ENCODE measurements at places on chromosomes 6 and 20.
A peak's percentile ranks its signal among the peaks of the same experiment; 100 is the strongest.

DNA sequence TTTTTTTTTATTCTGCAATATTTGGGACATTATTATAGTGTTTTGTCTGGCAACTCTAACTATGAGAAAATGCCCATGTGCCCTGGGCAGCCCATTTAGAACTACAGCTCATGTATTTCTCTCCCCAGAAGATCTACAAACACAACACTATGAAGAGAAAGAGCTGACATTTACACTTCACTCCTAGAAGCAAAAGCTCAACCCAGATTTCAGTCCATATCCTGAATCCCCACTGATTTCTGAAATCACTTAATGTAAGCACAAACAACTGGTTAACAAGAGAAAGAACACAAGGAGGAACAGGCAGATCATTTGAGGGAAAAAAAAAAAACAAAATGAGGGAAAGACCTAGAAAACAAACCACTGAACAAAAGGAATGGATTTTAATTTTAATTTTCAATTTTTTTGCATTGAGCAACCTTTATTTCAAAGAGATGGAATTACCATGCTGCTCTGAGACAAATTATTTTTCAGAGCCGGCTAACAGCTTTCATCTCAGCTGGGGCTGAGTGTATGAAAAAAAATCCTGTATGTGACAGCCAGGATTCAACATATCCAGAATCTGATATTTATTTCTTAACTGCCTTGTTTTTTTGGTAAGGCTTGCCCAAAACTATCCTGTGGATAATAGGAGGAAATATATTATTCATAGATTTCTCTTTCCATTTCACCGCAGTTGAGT lies 32.5 kb downstream of the KIAA0319 start:
- DNase-seq = no peak

GRCh38 chr6:41748542-41748941 lies 1.3 kb upstream of the PGC start:
- DNase-seq = no peak

GRCh38 chr6:67748521-67748920 lies 886.6 kb upstream of the ADGRB3 start:
- no peak for DNase-seq

GRCh38 chr6:92763274-92763584 lies 656.1 kb downstream of the EPHA7 start:
- DNase-seq = no peak

DNA sequence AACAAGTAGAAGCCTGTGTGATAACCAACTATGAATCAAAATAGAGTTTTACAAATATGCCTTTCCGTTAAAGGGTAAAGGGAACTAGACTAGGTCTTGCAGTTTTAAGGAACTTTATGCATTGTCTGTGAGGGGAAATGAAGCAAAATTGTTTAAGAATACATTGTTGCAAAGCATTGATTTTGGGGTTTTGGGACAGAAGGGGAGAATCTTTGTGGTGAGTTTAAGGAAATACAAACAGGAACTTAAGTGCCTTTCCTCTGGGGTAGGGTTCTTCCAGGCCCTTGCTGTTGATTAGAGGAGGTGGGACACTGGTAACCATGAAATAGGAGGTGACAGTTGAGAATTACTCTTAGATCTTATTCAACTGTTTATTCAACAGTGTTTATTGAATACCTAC lies 4.7 kb downstream of the MAPK14 start:
- DNase-seq = no peak

DNA sequence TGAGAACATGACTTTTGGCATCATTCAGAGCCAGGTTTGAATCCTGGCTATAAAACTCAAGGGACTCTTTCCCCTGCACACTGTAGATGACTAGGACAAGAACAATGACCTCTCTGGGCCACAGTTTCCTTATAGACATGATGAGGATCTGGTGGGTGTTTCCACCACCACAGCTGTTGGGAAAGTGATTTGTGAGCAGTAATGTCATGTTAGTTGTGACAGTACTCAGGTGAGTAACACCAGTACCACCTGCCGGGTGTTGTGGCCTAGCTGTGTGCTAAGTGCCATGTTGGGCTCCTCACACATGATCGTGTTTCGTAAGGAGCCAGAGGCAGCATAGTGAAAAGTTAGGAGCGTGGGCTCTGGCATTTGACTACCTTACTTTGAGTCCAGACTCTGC lies 24.1 kb downstream of the HM13 start:
- no peak for DNase-seq

DNA sequence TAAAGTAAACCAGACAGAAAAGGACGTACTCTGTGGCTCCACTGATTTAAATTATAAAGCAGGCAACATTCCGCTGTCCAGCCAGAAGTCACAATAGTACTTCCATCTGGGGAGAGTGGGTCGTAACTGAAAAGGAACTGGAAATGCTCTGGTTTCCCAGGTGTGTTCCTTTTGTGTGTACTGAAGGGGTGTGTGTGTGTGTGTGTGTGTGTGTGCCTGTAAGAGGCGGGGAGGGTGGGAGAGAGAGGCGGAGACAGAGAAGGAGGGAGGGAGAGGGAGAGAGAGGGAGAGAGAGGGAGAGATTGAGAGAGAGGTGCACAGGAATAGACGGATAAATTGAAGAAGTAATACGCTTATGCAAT lies 178.4 kb upstream of the ZNF184 start:
- no peak for DNase-seq

GRCh38 chr6:44967481-44967880 lies 360.6 kb upstream of the RUNX2 start:
- DNase-seq = no peak

DNA sequence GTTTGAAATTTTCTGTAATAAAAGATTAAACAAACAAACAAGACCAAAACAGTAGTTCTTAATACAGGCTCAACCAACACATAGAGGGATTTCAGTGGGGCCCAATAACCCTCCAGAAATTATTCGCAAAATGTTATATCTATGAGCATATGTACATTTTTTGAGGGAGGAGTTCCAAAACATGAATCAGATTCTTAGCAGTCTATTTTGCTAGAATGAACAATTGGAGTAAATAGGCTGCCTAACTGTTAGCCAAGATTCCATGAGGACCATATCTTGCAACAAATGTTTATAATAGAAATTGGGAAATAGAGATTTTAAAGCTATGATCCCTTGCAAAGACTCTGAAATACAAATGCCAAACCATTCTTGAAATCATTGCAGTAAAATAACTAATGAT lies 186.3 kb downstream of the AKAP7 start:
- DNase-seq = no peak

GRCh38 chr6:140027219-140027618 lies 652.8 kb upstream of the CITED2 start:
- DNase-seq = no peak

DNA sequence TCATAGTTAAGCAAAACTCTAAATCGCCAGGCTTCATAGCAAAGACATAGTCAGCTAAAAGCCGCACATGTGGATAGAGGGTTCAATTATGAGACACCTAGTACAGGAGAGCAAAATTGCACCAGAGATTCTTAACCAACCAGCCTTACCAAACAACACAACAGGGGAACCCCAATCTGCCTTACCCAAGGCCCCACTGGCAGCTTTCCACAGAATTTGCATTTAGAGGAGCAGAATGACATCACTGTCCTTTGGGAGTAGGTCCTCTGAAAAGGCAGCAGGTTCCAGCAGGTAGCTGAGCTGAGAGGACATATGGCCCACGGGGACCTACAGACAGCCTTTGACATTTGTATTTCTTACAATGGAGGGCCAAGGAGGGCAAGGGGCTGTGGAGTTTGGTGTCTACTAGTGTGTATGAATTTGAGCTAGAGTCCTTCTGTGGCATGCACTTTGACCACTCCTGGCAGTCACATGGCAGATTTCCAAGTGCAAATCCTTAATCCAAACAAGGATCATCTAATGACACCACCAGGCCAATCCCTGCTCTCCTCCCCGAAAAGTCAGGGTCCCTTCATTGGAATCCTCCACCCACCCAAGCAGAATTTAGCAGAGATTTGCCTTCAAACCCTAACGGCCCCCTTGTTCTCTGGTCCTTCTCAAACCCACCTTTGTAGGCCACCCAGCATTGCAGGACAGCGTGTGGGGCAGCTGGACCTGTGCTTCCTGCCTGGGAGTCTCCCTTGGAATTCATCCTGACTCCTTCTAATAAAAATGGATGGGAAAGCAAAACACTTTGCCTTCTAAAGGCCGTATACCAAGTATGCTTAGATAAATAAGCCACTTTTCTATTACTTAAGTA lies 171.2 kb upstream of the SUPT3H start:
- no peak for DNase-seq

GRCh38 chr6:1825277-1825676 lies 215.6 kb downstream of the FOXC1 start:
- no peak for DNase-seq

DNA sequence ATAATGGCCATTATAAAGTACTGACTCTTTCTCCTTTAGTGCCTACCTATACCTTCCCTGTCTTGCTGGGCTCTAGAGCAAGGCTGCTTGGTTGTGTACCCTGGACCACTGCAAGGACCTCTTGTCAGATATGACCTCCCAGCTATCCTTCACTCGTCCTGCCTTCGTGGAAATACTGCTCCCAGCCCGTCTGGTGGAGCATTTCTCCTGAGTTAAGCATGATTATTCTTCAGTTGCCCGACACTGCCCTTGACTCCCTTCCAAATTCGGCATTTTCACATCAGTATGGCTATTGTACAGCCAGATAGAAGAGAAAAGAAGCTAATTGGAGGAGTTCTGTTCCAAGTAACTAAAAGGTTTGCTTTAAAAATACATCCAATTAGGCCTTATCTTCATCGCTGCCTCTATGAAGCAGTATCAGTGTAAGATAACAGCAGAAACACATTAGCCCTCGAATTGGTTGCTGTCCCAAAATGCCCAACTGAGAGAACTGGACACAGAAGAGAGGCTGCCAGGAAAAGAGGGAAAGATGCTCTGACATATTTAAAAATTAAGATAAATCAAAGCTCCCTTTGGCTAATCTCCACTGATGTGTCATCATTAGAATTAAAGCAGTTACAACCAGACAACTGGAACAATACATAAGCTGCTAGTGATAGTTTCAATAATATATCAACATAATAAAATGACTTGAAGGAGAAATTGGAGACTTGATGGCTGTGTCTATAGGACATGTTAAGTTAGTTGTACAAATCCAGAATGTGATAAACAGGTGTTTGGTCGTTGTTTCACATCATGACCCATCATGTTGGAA lies 54.4 kb downstream of the OPRM1 start:
- no peak for DNase-seq

DNA sequence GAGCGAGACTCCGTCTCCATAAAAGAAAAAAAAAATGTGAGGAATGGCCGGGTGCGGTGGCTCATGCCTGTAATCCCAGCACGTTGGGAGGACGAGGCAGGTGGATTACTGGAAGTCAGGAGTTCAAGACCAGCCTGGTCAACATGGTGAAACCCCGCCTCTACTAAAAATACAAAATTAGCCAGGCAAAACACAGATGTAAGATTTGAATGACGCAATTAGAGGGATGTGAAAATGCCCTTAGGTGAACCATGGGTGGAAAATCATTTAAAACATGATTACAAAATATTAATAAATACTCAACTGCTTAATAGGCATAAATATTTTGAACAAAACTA lies 20.9 kb downstream of the COL9A3 start:
- no peak for DNase-seq

- DNase-seq = no peak
These were observed 400.6 kb downstream of the HDGFL1 start for GRCh38 chr6:22970004-22970403.

DNA sequence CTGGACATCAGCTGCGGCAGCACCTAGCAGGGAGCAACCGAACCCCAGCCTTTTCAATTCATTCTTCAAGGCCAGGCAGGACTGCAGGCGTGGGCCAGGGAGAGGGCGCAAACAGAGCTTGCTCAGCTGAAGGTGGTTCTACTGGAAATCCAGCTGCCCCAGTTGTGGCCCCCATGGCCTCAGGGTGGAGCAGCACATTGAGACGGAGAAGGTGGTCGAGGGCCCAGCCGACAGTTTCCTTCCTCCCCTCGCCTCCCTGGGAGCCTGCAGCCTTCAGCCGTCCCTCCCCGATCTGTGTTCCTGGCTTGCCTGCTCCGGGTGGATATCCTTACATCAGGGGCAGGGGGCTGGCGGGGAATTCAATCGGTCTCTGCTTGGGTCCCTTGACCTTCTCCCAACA lies 217.8 kb downstream of the ANKRD60 start:
- no peak for DNase-seq

GRCh38 chr6:70985156-70985555 lies 28.3 kb upstream of the B3GAT2 start:
- no peak for DNase-seq

GRCh38 chr6:109457562-109457996 lies 2.0 kb upstream of the MICAL1 start:
- no peak for DNase-seq

GRCh38 chr6:35833536-35833935 lies 28.4 kb downstream of the LHFPL5 start:
- DNase-seq = no peak

DNA sequence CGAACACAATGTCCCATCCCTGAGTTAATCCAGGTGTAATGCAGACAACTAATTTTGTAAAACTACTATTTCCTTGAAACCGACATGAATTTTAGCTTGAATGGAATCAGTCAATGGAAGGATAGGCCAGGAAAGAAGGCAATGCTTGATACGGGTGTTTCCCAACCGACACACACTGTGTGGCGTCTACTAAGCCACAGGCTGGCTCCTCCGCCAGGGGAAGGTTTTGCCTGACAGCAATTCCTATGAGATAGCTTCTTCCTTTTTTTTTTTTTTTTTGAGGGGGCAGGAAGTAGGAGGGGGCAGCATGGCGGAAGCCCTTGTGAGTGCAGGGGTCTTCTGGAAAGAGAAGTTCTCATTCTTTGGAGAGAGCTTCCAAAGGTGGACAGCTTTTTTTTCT lies 12.0 kb upstream of the LAMA4 start:
- no peak for DNase-seq

- no peak for DNase-seq
These were observed 147.5 kb downstream of the FLRT3 start for GRCh38 chr20:14189794-14190402.

- DNase-seq = peak; percentile 92
These were observed 14.0 kb downstream of the KIAA1755 start for GRCh38 chr20:38246357-38247165.

- no peak for DNase-seq
These were observed 54.5 kb downstream of the GINS1 start for GRCh38 chr20:25461786-25462545.

DNA sequence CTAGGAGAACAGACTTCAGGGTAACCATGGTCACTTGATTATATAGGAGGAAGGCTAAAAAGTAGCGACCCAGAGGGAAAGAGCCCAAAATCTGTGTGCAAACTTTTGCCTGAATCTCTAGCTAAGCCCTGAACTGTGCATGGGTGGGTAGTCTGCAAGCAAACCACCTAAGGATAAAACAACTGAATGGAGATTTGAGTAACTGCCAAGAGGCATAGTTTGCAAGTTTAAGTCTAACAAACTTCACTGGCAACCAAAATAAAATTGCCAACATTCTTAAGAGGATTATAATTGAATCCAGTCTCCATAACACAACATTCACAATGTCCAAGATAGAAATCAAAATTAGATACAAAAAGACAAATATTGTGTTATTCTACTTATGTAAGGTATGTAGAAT lies 192.0 kb upstream of the PLN start:
- no peak for DNase-seq
